ENCODE measurements at places on chromosomes 2 and 18.

DNA sequence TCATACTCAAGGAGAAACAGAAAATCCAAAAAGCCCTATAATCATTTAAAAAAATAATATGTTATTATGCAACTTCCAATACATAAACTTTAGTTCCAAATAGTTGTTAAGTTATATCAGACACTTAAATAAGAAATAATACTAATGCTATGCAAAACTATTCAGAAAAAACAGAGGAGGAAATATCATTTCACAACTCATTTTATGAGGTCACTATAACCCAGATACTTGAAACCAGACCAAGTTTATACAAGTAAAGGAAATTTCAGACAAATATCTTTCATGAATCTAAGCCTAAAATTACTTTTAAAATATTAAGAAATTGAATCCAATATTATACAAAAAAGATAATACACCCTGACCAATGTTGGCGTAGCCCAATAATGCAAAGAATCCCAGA lies 260.8 kb downstream of the CD226 start:
- DNase-seq: no peak

DNA sequence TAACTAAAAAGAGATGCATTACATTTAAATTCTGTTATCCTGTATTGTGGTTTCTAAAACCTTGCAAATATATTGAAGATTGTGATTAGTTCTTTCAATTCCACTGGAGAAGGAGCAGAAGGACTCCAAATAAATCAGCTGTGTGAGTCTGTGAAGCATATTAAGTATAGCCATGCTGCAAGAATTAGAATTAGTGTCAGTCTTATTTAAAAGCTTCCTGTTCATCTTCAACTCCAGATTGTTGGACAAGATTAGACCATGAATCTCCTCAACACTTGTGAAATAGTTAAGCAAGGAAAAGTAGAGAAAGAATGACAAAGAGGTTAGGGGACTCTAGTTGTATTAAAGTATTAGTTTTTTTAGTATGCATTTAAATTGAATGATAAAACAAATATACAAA lies 92.5 kb upstream of the LRP1B start:
- no peak for DNase-seq

- DNase-seq: no peak
Observed at GRCh38 chr2:50181212-50181611, 850.7 kb downstream of the NRXN1 start.

DNA sequence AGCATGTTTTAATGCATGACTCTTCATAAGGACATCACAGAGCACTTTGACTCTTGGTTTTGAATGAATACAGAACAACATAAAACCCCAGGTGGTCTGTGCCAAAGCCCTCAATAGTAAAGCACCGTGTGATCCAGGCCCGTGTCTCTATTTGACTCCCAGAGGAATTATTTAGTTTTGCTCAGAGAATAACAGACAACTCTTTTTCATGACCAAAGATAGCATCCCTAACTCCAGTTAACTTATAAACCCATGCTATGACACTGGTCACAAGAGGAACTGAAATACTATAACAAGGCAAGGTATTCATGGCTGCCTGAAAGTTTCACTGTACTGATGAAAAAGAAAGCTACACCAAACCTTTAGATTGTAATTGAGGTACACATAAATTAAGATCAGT lies 128.4 kb downstream of the IKZF2 start:
- DNase-seq: no peak

DNA sequence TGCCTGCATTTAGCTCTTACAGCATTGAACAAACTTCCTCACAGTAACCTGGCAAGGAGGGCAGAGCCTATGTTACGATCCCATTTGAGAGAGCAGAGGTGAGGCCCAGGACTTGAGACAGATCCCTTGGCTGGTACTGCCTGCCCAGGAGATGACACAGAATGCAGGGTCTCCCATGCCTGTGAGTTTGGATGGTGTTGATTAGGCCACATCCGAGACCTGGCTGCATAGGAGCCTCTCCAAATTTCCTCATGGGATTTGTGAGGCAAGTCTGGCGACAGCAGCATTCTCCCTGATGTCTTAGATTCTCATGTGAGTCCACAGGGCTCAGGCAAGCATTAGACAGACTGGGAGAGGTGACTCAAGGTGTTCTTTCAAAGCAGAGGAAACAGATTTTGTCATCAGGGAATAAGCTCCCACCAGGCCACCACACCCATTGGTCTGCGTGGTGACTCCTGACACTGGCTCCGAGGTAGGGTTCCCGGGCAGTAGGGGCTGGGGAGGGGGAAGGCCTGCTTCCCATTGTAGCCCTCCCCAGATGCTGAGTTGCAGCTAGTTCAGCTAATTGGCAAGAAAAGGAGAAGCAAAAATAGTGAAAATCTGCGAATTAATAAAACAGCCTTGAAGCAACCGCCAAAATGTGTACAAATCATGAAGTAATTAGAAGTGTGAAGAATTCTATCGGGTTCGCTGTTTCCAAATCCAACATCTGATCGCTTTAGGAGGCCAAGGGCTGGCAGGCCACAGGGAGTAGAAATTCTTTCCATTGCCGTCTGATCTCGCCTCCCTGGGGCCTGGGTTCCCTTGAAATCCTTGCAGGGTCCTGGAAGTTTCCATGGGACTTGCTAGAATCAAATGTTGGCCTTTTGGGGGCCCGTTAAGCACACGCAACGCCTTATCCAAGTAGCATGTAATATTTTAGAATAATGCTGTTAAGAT lies 68.0 kb downstream of the MAPK4 start:
- no peak for DNase-seq
